Activated CD4-positive, alpha-beta T cell treated with anti-CD3 and anti-CD28 coated beads for 36 hours (primary cell): ENCODE measurements at places on chromosomes 7 and 10.

GRCh38 chr10:25530306-25530705 is 355.5 kb downstream of the GPR158 start:
- DNase-seq = no peak

GRCh38 chr10:500876-501275 is 188.6 kb downstream of the DIP2C start:
- no peak for DNase-seq

DNA sequence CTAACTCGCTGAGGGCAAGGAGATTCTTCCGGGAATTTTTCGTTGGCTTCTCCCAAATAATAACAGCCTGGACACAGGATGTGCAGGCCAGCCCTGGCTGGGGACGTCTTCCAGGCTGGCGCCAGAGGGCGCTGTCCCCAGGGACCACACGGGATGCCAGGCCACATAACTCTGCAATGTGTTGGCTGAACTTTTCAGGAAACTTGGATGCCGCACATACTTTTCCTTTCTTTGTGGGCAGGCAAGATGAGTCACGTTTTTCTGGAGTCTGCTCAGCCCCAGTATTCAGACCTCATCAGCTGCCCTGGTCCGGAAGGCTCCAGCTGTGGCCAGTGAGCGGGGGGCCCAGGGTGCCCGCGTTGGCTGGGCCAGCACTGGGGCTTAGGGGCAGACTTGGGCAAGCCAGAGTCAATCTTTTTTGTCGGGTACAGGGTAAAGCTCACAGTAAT is 122.7 kb downstream of the PRKAG2 start:
- DNase-seq = peak; percentile 49

GRCh38 chr10:124693801-124694416 is 50.3 kb downstream of the FAM53B start:
- DNase-seq = peak; percentile 54

DNA sequence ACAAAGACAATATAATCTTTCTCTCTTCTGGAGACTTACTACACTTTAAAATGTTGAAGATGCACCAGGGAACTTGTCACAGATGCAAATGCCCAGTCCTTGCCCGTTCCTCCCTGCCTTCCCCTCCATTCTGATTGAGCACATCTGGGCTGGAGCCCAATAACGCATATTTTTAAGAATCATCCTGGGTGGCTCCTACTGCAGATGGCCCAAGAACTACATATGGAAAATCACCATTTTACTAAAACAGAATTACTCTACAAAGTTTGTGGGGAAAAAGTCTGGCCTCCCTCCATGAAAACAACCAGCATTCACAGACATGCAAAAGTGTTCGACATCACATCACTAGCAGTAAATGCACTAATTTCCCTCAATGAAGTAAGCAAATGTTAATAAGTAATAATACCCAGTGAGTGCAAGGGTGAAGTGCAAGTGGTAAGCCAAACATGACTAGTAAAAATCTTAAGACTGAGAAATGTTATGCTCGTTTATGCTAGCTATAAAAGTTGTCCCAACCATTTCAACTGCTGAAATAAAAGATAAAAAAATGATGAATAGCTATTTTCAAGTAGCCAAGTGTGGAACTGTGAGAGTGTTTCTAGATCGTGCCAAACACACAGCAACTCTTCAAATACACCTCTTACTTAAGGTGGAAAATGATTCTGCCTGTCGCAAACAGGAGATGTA is 43.5 kb downstream of the TSPAN12 start:
- no peak for DNase-seq

GRCh38 chr10:99292159-99292558 is 37.0 kb upstream of the CNNM1 start:
- no peak for DNase-seq

DNA sequence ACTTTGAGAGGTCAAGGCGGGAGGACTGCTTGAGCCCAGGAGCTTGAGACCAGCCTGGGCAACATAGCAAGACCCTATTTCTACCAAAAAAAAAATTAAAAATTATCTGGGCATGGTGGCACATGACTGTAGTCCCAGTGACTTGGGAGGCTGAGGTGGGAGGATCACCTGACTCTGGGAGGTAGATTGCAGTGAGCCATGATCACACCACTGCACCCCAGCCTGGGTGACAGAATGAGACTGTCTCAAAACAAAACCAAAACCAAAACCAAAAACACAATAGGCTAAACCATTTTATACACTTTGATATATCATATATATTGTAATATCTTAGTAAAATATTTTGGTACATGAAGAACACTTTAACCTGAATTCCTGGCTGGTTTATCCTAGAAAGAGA is 101.6 kb downstream of the RAPGEF5 start:
- DNase-seq = peak; percentile 57

- no peak for DNase-seq
Observed at GRCh38 chr7:156827587-156828203, 65.3 kb downstream of the LMBR1 start.
